ENCODE measurements at places on chromosomes 3 and 15. TPM values are rescaled to one million over a fixed set of nuclear protein-coding genes. Genes with fewer than 3 reads are reported as not detected.
A peak's percentile ranks its signal among the peaks of the same experiment; 100 is the strongest.

DNA sequence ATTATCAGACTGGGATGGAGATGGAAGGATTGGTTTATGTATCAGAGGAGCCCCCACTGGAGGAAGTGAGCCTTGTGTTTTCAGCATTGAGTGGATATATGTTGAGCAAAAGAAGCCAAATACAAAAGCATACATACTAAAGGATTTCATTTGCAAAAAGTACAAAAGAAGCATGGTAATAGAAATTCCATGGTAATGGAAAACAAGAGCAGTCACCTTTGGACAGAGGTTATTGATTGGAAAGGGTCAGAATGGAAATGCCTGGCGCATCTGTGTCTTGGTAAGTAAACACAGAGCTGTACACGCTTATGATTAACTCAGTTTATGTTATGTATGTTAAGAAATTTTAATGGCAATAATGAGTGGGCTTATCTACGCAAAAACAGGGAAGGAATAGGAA, 72.7 kb downstream of the DHX36 start:
- no peak for DNase-seq

DNA sequence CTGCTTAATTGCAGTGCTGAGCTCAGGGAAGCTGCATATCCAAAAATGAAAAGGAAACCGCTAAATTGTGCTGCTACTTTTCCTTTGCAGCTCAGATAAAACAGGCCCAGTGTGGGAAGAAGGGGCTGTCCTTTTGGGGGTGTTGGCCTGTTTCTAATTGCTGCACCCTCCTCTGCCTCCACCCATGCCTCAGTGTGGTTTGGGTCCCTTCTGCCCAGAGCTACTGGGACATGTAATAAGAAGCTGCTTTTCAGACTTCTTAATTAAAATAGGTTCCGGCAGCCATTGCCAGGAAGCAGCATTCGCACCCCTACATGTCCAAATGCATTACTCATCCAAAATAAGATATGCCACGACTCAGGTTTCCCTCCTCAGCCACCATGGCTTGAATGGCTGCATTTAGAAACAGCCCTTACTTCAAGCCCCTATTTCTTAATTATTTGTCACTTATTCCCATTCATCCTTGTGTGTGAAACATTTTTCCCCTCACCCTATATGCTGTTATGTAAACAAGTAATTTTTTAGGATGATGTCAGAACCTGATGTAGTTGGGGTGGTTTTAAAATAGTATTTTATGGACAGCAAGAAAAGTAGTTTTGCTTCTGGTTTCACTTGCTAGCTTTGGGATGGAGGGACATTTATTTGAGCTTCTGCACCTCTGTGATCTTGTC, 235.9 kb upstream of the CTDSPL start:
- DNase-seq = no peak

- no peak for DNase-seq
These were observed 1.5 kb upstream of the P2RY12 start for GRCh38 chr3:151386056-151386455.

GRCh38 chr3:48301020-48301799, 32.3 kb downstream of the SPINK8 start:
- DNase-seq = peak; percentile 70

The EBLN2 gene
- 3.2 TPM for polyA plus RNA-seq

DNA sequence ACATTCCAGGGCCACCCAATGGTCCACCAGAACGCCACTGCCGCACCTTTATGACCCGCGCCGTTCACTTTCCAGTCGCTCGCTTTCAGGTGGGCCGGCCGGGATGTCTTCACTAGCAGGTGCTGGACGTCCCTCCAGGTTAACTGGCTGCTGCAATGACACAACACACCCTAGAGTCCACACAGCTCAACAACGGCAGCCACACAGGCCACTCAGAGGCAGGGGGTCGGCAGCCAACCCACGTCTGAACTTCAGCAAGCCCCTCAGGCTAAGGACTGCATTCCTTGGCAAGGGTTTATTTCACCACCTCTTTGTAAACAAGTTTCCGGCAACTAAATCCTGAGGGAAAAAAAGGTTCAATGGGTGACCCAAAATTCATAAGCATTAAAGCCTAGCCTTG, 89.2 kb upstream of the SNRPA1 start:
- no peak for DNase-seq

The PLA2G4E gene
- not detected for polyA plus RNA-seq

All from AG04450 (cell line).